ENCODE measurements at places on chromosomes 3 and 15. TPM values are rescaled to one million over a fixed set of nuclear protein-coding genes. Genes with fewer than 3 reads are reported as not detected.

The ANKRD63 gene
- not detected for total RNA-seq

The LRTM1 gene
- not detected for total RNA-seq

The GOLGA6L24 gene
- total RNA-seq: not detected

The STARD9 gene
- total RNA-seq: 1.3 TPM

The TRIM42 gene
- not detected for total RNA-seq

The BFSP2 gene
- total RNA-seq: not detected

The LZTFL1 gene
- 5.0 TPM for total RNA-seq

Measured in airway epithelial cell (primary cell).